ENCODE measurements at places on chromosomes 1 and 21. TPM values are rescaled to one million over a fixed set of nuclear protein-coding genes. Genes with fewer than 3 reads are reported as not detected.

The TTC22 gene
- 0.43 TPM for total RNA-seq

The CLDN17 gene
- total RNA-seq, result not detected

The XKR8 gene
- total RNA-seq, result 10.8 TPM

The SELP gene
- total RNA-seq, result 13.7 TPM

The GPX7 gene
- total RNA-seq, result 12.0 TPM

The PRELP gene
- 243 TPM for total RNA-seq

The GPBP1L1 gene
- total RNA-seq, result 106 TPM

The MRPL39 gene
- total RNA-seq, result 35.7 TPM

The B4GALT2 gene
- total RNA-seq, result 48.5 TPM

The TAS1R1 gene
- not detected for total RNA-seq

The PLXNA2 gene
- total RNA-seq, result 23.8 TPM

The SUSD4 gene
- total RNA-seq, result 8.9 TPM

The AMY2A gene
- total RNA-seq, result not detected

The SPTA1 gene
- 0.16 TPM for total RNA-seq

The NMNAT2 gene
- total RNA-seq, result 38.6 TPM

The TDRD10 gene
- total RNA-seq, result 1.8 TPM

The CEPT1 gene
- 11.6 TPM for total RNA-seq

The ODR4 gene
- 12.1 TPM for total RNA-seq

The PAQR6 gene
- total RNA-seq, result not detected

- H3K4me1 ChIP-seq, result no peaks in the 10 kb centered on the region
- no peaks in the 10 kb centered on the region for H3K36me3 ChIP-seq
- H3K27me3 ChIP-seq, result no peaks in the 10 kb centered on the region
- no peak for DNase-seq
Measured at GRCh38 chr1:44565259-44565750, 109.0 kb downstream of the TMEM53 start.

DNA sequence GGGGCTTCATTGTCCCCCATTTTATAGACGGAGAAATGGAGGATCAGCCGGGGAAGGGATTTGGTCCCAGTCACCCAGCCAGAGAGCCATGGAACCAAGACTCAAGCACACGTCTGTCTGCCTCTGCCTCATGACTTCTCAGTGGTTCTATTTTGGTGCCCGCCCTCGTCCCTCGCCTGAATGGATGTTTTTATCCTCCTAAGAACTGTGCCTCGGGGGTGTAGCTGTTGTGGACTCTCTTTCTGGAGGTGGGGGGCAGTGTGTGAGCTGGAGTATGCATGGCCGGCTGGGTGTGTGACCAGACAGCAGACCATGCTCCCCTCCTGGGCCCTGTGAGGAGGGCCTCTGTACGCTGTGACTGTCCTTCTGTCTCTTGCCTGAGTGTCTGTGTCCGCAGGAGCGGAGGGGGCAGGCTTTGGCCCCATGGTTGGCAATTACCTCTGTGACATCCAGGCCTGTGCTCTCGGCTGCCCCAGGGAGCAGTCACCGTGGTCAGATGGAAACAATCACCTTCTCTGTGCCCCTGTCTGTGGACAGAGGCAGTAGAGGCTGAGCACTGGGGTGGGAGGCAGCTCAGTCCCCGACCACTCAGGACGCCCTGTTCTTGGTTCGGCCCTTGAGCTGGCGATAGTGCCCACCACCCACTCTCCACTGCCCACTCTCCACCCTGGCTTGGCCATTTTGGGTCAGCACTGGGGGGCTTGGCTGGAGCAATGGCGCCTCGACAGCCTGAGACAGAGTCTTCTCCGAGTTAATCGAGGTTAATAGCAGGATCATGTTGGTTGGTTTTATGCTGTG, 20.4 kb downstream of the WNT4 start:
- H3K27ac ChIP-seq, result no peak overlapping the region
- peaks cover 12% of the 10 kb centered on the region for H3K36me3 ChIP-seq
- H3K4me1 ChIP-seq, result no peaks in the 10 kb centered on the region
- DNase-seq, result no peak
- no peak overlapping the region for H3K4me3 ChIP-seq

GRCh38 chr1:45305231-45305630, 21.5 kb upstream of the HPDL start:
- H3K27ac ChIP-seq, result no peak overlapping the region
- H3K4me3 ChIP-seq, result no peak overlapping the region
- peak; percentile 43 for DNase-seq

GRCh38 chr1:25477448-25478034, 46.8 kb downstream of the MACO1 start:
- H3K27ac ChIP-seq, result no peak overlapping the region
- H3K4me1 ChIP-seq, result peaks cover 23% of the 10 kb centered on the region
- no peaks in the 10 kb centered on the region for H3K27me3 ChIP-seq
- no peaks in the 10 kb centered on the region for H3K36me3 ChIP-seq

- H3K27ac ChIP-seq, result no peak overlapping the region
- H3K4me1 ChIP-seq, result no peaks in the 10 kb centered on the region
- H3K27me3 ChIP-seq, result no peaks in the 10 kb centered on the region
- no peak for DNase-seq
Measured at GRCh38 chr1:219441884-219442283, 171.0 kb downstream of the ZC3H11B start.

DNA sequence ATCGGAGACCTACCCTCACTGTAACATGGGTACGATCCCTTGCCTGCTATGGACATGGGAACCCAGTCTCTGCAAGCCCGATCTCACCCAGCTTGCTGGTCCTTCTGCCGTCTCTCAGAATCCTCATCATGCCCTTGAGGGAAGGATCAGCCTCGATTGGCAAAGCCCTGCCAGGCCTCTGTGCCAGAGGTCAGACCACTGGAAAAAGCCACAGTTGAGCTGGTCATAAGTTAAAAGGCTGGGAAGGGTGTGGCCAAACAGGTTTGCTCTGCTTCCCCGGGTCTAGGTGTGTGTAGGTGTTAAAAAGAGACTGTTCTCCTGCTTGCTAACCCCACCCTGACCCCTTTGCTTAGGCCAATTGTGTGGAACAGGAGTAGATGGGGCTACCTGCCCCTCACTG, 19.5 kb upstream of the PADI3 start:
- no peaks in the 10 kb centered on the region for H3K27me3 ChIP-seq
- no peak for DNase-seq
- H3K4me1 ChIP-seq, result no peaks in the 10 kb centered on the region
- H3K4me3 ChIP-seq, result no peak overlapping the region
- no peak overlapping the region for H3K27ac ChIP-seq

DNA sequence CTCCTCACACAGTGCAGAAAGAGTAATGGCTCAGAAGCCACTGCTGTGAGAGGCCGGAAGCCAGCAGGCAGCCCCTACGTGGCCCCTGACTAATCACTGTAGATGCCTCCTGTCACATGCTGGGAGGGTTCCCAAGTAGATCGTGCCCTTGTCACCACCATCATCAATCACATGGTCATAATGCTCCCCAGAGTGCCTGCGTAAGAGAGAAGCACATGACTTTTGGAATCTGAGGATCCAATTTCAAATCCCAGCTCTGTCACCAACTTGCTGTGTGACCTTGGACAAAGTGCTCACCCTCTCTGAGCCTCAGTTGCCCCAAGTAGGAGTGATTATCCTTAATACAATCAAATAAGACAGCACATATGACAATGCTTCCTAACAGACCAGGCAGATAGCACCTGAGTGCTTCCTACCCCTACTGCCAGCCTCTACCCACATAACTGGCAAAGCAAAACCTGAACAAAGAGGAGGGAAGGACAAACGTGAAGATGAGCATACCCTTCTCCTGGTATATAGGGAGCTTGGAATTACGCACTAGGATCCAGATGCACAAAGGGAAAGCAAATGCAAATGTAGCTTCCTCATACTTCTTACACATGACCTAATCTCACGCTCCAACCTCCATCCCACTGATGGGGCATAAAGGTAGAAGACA, 65.7 kb downstream of the SDC3 start:
- H3K36me3 ChIP-seq, result no peaks in the 10 kb centered on the region
- H3K4me1 ChIP-seq, result no peaks in the 10 kb centered on the region
- no peak for DNase-seq
- H3K27ac ChIP-seq, result no peak overlapping the region
- H3K27me3 ChIP-seq, result no peaks in the 10 kb centered on the region
- no peak overlapping the region for H3K4me3 ChIP-seq

DNA sequence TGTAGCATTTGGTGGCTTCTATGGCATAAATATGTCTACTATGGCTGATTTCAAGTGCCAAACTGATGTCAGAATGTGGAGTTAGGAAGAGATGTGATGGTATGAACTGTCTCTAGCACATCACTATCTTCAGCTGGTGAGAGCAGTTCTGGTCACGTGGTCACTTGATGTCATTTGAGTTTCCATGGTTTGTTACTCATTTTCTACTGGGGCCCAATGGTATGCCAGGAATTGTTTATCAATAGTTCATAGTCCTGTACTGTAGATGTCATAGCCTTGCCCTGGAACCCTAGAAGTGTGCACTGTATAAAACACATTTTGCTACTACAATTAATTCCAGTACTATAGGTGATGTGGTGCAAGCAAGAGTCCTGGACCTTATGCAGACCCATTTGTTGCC, 153.7 kb downstream of the PDE4B start:
- no peaks in the 10 kb centered on the region for H3K36me3 ChIP-seq
- no peak overlapping the region for H3K4me3 ChIP-seq
- no peaks in the 10 kb centered on the region for H3K4me1 ChIP-seq
- no peak overlapping the region for H3K27ac ChIP-seq

GRCh38 chr21:31622397-31622796, 37.1 kb upstream of the SOD1 start:
- H3K27ac ChIP-seq, result no peak overlapping the region
- no peaks in the 10 kb centered on the region for H3K27me3 ChIP-seq
- no peak for DNase-seq
- no peak overlapping the region for H3K4me3 ChIP-seq

- no peaks in the 10 kb centered on the region for H3K36me3 ChIP-seq
- DNase-seq, result no peak
- no peak overlapping the region for H3K4me3 ChIP-seq
- H3K4me1 ChIP-seq, result no peaks in the 10 kb centered on the region
Measured at GRCh38 chr1:111323231-111323630, 32.6 kb downstream of the CHIA start.

GRCh38 chr1:222618880-222619596, 1.1 kb downstream of the MIA3 start:
- H3K4me1 ChIP-seq, result no peaks in the 10 kb centered on the region
- no peak for DNase-seq
- peak overlapping the region; percentile 86 for H3K27ac ChIP-seq
- peaks cover 6% of the 10 kb centered on the region for H3K36me3 ChIP-seq
- H3K4me3 ChIP-seq, result peak overlapping the region; percentile 99
- no peaks in the 10 kb centered on the region for H3K27me3 ChIP-seq

GRCh38 chr1:195981448-195982139, 626.6 kb downstream of the KCNT2 start:
- DNase-seq, result no peak
- H3K4me1 ChIP-seq, result no peaks in the 10 kb centered on the region
- H3K36me3 ChIP-seq, result no peaks in the 10 kb centered on the region
- no peak overlapping the region for H3K27ac ChIP-seq

DNA sequence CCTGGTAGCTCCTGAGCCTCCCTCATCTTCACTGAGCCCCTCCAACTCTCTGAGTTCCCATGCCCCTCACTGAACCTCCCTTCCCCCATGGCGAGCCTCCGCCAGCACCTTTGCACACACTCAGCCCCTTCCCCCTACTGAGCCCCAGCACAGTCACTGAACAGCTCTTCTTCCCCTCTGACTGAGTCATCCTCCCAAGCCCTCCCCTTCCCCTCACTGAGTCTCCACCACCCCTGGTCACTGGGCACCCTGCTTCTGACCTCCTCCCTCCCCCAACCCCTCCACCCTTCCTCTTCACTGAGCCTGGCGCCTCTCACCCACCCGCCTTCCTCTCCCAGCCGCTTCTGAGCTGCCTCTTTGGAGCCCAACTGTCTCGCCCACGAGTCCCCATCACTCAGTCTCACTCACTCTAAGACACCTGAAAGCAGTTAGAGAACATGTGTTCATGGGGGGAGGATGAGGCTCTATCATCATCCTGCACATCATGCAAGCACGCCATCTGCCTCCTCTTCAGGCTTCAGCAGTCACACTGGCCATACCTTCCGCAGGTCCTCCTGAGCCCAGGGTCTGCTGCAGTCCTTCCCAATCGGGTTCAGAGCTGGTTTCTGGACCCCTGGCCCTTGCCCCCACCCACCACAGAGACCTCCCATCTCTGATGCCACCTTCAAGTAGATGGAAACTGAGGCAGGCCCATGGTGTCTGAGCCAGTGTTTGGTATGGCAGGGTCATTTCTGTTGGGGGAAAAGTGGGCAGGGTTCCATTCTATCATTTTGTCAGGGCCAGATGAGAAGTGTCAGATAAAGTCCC, 2.0 kb upstream of the TRNP1 start:
- no peaks in the 10 kb centered on the region for H3K36me3 ChIP-seq
- H3K4me3 ChIP-seq, result no peak overlapping the region
- no peak overlapping the region for H3K27ac ChIP-seq
- peaks cover 33% of the 10 kb centered on the region for H3K4me1 ChIP-seq

- DNase-seq, result no peak
- no peaks in the 10 kb centered on the region for H3K36me3 ChIP-seq
- H3K4me1 ChIP-seq, result no peaks in the 10 kb centered on the region
- no peaks in the 10 kb centered on the region for H3K27me3 ChIP-seq
- H3K27ac ChIP-seq, result no peak overlapping the region
Measured at GRCh38 chr1:58738876-58739275, 39.0 kb upstream of the MYSM1 start.

DNA sequence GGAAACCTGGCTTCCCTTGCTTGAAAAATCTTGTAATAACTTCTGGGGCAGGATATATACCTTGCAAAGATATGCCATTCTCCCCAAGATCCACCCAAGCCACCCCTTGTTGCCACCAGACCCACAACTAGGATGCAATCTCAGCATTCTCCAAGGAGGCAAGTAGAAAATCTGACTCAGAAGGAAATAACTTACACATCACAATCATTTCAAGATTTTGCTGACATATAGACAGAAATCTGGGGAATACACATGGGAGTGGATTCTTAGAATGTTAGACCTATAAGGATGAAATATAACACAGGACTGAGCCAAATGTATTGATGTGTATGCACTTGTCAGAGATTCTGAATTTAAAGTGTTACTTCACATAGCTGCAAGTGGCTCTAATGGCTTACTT, 14.8 kb upstream of the ZDHHC18 start:
- no peak overlapping the region for H3K27ac ChIP-seq
- no peaks in the 10 kb centered on the region for H3K27me3 ChIP-seq
- no peak for DNase-seq
- H3K4me1 ChIP-seq, result no peaks in the 10 kb centered on the region
- H3K4me3 ChIP-seq, result no peak overlapping the region

GRCh38 chr1:33819913-33820311, 44.0 kb upstream of the HMGB4 start:
- no peak overlapping the region for H3K27ac ChIP-seq
- no peaks in the 10 kb centered on the region for H3K4me1 ChIP-seq
- H3K27me3 ChIP-seq, result no peaks in the 10 kb centered on the region
- H3K36me3 ChIP-seq, result no peaks in the 10 kb centered on the region
- peak; percentile 4 for DNase-seq
- H3K4me3 ChIP-seq, result no peak overlapping the region

- peaks cover 24% of the 10 kb centered on the region for H3K4me1 ChIP-seq
- H3K4me3 ChIP-seq, result no peak overlapping the region
- no peak for DNase-seq
- H3K27ac ChIP-seq, result no peak overlapping the region
- H3K36me3 ChIP-seq, result no peaks in the 10 kb centered on the region
Measured at GRCh38 chr1:167298325-167298724, 77.6 kb downstream of the POU2F1 start.

- H3K36me3 ChIP-seq, result no peaks in the 10 kb centered on the region
- no peaks in the 10 kb centered on the region for H3K27me3 ChIP-seq
- peak overlapping the region; percentile 69 for H3K27ac ChIP-seq
- no peak for DNase-seq
Measured at GRCh38 chr1:94754570-94754969, 65.6 kb upstream of the SLC44A3 start.

- H3K27ac ChIP-seq, result peak overlapping the region; percentile 23
- no peak overlapping the region for H3K4me3 ChIP-seq
- no peaks in the 10 kb centered on the region for H3K27me3 ChIP-seq
Measured at GRCh38 chr21:28822486-28823335, 170.0 kb downstream of the LTN1 start.

Data from right atrium auricular region (tissue), 2 donors.